ENCODE measurements at places on chromosomes 4 and X. TPM values are rescaled to one million over a fixed set of nuclear protein-coding genes. Genes with fewer than 3 reads are reported as not detected.

DNA sequence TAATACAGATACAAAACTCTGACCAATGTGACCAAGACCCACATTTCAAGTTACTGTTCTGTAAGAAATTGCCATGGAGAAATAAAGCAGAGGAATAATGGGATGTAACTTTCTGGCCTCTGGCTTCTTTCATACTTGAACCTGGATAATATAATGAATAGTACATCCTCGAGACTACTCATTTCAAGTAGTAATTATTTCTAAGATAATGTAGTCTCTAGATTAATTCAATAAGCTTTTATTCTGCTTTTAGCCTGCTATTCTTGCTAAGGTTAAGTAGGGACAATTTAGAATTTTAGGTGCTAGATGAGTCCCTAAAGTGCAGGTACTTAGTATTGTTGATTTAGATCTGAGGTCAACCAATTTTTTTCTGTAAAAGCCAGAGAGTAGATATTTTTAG, 178.7 kb upstream of the IL15 start:
- no peak for DNase-seq

DNA sequence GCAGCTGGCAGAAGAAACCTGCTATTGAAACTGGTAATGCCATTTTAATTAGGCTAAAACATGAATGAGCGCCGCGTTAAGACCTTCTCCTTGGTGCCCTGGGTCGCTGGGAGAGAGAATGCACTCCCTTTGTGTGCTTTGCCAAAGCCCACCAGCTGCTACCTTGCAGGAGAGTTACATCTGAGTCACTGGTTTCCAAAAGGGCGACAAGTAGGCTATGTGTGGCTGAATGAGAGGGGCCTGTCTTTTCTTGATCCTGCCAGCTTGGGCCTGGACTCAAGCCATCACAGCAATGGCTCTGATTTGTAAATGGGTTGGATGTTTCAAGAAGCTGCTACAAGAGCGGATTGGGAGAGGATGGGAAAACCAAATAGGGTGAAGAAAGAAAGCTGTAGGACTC, 81.5 kb downstream of the NHS start:
- DNase-seq = no peak

- DNase-seq = no peak
These were observed 9.4 kb downstream of the C4orf50 start for GRCh38 chr4:6008766-6009385.

DNA sequence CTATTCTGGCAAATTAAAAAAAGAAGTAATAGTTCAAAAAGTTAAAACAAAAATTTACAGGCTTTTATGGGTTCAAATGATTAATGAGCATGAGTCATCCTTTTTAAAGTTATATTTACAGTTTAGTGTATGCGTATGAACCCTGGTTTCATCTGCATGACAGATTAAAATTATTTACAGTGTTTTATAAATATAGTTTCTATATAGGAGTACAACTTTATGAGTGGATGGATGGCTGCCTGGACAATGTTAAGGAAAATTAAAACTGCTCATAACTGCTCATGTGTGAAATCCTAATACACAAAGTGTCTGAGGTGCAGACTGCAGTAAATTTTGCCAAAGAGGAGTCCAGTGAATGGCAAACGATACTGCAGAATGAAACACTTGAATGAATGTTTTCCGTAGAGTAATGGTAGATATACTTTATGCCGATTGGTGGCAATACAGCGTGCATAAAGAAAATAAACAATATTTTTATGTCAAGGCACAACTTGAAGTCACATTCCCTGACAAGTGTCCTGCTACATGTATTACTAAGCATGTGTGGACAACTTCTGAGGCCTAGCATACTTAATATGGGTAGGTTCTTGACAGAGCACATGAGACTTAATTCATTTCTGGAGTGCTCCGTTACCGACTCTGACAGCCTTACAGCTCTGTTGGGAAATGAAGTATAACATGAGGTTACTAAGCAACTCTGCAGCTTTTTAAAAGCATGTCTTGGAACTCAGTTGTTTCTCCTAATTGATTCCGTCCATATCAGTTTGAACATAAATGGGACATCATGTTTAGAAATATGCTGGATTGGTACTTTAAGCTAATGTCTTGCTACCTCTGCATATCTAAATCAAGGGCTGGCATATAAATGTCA, 985.6 kb upstream of the PCDH7 start:
- no peak for DNase-seq

GRCh38 chrX:131792356-131792749, 230.7 kb upstream of the STK26 start:
- DNase-seq = no peak

- DNase-seq = no peak
These were observed 327.8 kb upstream of the CXorf51B start for GRCh38 chrX:146481735-146482134.

- DNase-seq = no peak
These were observed 56.7 kb upstream of the RASSF6 start for GRCh38 chr4:73676861-73677323.

DNA sequence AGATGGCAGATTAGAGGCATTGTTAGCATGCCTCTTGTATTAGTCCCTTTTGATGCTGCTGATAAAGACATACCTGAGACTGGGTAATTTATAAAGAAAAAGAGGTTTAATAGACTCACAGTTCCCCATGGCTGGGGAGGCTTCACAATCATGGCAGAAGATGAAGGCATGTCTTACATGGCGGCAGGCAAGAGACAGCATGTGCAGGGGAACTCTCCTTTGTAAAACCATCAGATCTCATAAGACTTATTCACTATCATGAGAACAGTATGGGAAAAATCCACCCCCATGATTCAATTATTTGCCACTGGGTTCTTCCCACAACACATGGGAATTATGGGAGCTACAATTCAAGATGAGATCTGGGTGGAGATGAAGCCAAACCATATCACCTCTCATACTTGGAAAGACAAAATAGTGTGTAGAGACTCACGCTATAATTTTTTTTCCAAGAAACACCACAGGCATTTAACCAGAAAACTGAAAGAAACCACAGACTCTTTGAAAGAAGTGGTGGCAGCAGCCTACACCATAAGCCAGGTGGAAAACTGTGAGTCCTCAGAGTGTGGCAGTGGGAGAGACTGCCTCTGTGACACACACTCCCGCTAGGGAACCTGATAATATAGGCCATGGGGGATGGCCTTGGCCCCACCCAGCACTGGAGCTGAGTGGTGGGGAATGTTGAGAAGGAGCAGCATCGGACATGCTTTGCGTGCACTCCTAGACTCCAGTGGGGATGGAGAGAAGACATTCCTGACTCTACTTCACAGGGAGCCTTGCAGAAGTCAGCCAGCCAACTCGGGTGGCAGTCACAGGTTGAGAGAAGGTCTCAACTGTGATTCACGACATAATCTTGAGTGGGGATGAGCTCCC, 51.5 kb downstream of the SLC2A9 start:
- no peak for DNase-seq

- no peak for DNase-seq
These were observed 10.0 kb downstream of the SULT1E1 start for GRCh38 chr4:69849969-69850368.

- DNase-seq = no peak
These were observed 629.1 kb upstream of the ATOH1 start for GRCh38 chr4:93199492-93199891.

DNA sequence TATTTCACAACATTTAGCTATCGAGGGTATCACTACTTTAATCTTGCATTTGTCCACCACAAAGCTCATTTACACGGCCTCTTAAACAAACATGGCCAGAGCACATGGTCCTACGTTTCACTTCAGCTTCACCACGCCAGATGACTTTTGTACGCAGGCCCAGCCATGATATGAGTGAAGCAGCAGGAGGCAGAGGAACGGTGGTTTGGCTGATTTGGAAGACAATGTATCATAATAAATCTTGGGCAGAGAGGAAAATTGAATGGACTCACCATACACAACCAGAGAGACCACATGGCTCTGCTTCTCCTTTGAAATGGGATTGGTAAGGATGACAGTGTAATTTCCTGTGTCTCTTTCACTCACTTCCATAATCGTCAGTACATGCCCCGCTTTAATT, 15.3 kb downstream of the KDR start:
- DNase-seq = no peak

DNA sequence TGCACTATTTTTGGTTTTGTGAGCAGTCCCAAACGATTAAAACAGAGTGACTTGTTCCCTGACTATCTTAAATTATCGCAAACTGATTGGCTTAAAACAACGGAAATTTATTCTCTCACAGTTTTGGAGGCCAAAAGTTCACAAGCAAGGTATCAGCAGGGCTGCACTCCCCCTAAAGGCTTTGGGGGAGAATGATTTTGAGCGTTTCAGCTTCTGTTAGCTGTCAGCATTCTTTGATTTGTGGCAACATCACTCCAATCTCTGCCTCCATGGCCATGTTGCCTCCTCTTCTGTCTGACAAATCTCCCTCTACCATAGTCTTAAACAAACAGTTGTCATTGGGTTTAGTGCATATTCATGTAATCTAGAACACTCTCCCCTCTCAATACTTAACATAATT, 459.6 kb upstream of the ATOH1 start:
- no peak for DNase-seq

DNA sequence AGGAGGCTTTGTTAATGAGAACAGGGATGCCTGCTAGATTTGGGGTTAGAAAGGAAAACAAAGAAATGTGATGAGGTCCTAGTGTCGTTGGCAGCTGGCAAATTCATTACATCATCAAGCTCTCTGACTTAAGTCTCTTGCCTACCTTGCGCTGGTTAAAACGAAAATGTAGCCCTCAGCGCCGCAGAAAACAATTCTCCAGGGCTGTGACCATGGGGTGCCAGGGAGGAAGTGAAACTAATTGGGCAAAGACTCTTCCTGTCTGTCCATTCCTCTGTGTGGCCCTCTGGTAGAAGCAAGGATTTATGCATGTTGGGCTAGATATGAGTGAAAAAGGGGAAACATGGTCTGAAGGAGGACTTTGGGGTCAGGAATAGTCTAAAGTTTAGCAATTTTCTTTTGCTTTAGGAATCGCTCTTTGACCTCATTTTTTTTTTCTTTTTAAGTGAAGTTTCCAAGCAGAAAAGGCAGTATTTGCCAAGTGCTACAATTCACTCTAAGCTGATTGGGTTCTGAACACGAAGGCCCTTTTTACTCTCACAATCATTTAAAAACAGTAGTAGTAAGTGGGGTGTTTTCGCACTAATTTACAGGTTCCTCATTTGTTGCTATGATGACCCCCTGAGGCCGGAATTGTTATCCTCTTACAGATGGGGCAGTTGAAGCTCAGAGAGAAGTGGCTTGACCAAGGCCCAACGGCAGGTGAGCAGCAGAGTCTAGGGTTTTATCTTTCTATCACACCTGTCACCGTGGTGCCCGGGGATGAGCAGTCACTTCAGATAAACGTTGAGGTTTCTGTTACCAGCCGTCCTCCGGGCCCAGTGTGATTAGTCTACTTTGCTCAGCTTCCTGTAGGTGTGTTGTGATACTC, 27.3 kb upstream of the CHRNA9 start:
- DNase-seq = peak; percentile 59

DNA sequence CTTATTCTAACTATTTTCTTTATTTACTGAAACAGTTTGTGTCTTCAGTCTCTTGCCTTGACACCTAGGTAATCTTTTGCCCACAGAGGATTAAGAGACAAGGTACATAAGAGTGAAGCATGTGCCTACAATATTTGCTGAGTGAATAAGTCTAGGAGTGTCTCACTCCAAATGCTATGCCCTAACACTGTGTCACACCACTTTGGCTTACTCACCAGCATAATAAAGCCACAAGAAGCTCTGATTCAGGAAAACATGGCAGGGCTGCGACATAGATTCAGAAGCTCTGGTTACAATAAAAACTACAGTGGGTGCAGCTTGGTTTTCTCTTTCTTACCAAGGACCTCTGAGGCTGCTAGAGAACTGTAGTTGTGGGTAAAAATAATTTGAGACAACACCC, 127.1 kb downstream of the RBM46 start:
- no peak for DNase-seq

DNA sequence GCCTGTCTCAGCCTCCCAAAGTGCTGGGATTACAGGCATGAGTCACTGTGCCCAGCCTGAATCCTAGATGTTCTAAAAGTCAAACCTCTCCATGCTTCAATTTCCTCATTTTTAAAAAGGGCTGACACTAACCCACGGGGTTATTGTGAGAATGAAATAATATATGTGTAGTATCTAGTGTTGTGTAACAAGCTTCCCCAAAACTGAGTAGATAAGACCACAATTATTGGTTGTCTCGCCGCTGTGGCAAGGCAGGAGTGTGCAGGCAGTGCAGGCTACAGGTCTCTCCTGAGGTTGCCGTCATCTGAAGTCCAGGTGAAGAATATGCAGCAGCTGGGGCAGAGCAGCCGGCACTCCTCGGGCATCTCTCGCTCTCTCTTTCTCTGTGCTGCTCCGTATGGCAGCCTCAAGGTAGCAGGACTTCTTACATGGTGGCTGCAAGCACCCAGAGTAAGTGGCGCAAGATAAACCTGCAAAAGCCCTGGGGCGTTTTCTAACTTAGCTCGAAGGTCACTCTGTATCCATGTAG, 30.9 kb downstream of the RAB33B start:
- no peak for DNase-seq

DNA sequence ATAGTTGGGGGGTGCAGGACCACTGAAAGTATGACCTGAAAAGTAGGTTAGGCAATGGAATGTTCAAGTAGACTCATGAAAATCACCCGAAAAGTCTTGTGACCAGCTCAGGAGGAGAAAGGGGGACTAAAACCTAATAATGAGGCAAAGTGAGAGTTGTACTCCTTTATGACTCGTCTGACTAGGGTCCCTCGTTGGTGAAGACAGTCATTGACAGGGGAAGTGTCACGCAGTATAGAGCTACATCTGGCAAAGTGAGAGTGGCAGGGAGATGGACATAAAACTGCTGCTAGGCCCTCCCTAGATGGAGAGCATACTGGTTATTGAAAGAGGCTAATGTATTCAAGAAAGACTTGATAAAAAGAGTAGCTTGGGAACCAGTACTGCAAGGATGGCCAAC, 20.5 kb downstream of the OTUD6A start:
- DNase-seq = no peak

DNA sequence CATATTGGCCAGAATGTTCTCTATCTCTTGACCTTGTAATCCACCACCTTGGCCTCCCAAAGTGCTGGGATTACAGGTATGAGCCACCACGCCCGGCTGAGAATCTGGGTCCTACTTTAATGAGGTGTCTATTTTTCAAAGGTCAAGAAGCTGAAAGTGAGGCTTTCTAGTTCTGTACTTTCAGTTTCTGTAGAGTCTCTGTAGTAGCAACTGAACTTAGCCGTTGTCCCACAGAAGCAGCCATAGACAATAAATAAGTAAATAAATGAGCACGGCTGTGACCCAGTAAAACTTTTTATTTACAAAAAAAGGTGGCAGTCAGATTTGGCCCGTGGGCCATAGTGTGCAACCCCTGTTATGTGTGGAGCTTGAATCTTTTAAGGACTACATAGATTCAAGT, 92.0 kb downstream of the FNIP2 start:
- no peak for DNase-seq

AVPR2 gene
- total RNA-seq = not detected

CCDC120 gene
- total RNA-seq = 8.5 TPM

PTPN13 gene
- 5.2 TPM for total RNA-seq

PITX2 gene
- not detected for total RNA-seq

NEXMIF gene
- total RNA-seq = 2.0 TPM

PLS3 gene
- total RNA-seq = 0.73 TPM

POLA1 gene
- total RNA-seq = 6.7 TPM

TRIM60 gene
- not detected for total RNA-seq

RPA4 gene
- 0.98 TPM for total RNA-seq

FGA gene
- 6.9 TPM for total RNA-seq
